ENCODE measurements at places on chromosomes 5 and 9.

- no peak for DNase-seq
Measured at GRCh38 chr9:131422241-131422792, 28.4 kb downstream of the PRRC2B start.

- no peak for DNase-seq
Measured at GRCh38 chr9:113247640-113248039, 26.3 kb downstream of the SLC31A1 start.

DNA sequence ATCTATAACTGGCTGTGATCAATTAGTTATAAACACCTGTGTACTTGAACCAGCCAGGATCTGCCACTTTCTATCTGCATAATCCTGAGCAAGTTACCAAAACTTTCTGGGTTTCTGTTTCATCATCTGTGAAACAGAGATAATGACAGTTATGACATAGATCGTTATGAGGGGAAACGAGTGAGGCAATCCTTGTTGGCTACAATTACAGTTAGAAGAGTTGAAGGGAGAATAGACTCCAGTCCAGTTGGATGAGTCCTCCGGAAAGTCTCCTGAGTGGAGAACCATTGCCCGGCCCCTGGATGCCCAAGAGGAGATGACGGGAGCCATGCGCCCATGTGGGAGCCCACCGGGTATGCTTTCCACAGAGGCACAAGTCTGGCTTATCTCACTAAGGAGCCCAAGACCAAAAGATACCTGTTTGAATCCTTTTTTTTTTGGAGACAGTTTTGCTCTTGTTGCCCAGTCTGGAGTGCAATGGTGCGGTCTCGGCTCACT lies 4.5 kb downstream of the PDE6A start:
- no peak for DNase-seq

- no peak for DNase-seq
Measured at GRCh38 chr9:108224716-108225115, 631.1 kb downstream of the ACTL7B start.

GRCh38 chr5:72280581-72281069 lies 39.4 kb downstream of the MRPS27 start:
- peak; percentile 68 for DNase-seq

DNA sequence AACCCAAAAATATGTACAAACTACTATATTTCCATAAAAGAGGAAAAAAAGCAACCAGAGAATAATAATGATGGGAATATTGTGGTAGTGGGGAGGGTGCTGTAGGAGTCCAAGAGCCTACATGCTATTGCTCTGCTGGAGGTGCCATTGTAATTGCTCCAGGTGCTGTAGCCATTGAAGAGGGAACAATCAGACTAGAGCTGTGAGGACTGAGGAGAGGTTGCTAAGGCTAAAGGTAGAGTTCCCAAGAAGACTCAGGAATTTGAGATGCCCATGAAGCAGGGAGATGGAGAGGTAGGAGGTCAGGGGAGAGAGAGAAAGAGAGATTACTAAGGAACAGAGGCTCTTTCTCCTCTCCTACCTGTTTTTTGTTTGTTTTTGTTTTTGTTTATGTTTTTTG lies 394.0 kb downstream of the DMRTA1 start:
- no peak for DNase-seq

DNA sequence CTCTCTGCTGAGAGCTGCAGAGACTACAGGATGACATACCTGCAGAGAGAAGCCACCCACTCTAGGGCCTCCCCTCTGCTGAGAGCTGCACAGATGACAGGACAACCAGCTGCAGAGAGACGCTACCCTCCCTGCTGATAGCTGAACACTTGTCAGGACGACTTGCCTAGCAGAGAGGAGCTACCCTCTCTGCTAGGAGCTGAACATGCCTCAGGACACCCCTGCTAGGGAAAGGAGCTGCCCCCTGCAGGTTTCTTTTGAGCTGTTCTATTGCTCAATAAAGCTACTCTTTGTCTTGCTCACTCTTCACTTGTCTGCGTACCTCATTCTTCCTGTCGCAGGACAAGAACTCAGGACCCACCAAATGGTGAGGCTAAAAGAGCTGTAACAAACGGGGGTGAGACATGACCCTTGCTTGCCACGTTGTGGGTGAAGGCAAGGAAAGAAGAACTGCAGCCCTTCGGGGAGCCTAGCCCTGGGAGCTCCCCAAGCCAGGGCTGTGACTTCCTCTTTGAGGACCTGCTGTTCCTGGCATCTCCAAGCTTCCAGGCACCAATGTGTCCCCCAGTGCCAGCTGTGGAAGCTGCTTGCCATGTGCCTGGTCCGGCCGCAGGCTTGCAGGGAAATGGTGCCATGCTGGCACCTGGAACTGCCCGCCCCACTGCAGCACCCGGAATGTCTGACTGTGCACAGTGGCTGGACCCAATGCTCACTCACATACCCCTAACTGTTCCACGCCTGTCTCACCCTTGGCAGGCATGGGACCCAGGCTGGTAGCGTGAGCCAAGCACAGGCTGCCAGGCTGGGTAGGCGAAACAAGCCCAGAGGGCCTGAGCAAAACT lies 5.1 kb upstream of the TESK1 start:
- DNase-seq: no peak

DNA sequence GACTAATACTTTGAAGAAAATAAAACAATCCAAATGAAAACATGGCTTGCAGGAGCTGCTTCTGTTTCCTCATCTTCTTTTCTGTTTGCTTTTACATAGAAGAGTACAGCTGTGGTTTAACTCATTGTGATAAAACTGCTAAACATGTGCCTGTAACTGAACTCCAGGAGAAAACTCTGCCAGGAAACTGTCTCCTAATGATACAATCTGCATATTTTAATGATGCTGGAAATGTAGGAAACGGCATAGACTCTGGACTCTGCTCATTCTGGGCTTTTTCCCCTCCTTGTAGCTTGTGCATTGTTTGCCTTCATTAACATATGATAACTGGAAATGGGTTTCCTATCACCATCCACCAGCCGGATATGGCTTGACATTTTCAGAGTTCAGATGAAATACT lies 813.3 kb upstream of the WWC1 start:
- peak; percentile 3 for DNase-seq

GRCh38 chr9:5515261-5515650 lies 4.9 kb downstream of the PDCD1LG2 start:
- DNase-seq: no peak

DNA sequence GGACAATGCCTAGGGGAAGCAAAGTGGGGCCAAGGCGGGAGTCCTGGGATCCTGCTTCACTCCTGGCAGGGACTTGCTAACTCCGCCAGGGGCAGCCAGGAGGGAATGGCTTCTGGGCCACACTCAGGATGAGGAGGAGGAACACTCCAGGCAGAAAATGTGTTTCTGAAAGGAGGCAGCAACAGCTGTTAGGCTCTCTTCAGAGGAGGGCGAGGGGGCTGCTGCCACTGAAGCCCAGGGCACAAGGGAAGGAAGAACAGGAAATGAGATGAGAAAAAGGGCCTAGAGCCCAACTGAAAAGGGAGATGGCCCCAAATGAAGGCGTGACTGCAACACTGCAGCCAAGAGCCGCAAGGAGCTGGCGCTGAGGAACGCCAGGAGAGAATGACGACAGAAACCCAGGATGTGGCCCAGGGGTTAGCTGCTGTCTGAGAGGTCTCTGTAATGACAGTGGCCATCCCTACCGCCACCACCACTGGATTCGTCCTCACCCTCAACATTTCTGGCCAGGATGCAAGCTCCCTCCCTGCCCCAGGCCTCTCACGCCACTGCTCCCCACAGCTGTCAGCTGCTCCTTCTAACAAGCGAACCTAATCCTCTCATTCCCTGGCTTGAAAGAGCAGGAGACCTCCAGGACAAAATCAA lies 15.8 kb downstream of the PSMB7 start:
- peak; percentile 75 for DNase-seq

DNA sequence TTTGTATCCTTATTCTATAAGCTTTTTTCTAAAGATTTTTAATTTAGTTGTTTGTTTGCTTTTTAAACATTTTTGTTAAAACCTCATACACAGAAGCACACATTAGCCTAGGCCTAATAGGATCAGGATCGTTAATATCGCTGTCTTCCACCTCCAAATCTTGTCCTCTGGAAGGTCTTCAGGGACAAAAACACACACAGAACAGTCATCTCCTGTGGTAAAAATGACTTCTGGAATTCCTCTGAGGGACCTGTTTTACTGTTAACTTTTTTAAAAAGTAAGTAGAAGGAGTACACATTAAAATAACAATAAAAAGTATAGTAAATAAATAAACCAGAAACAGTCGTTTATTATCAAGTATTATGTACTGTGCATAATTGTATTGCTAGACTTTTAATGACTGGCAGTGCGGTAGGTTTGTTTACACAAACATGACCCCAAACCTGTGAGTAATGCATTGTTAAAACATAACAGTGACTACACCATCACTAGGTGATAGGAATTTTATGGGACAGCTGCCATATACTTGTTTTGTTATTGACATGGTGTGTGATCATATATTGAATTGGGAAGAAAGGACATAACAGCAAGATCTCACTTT lies 109.6 kb downstream of the ZCCHC7 start:
- DNase-seq: no peak

- peak; percentile 15 for DNase-seq
Measured at GRCh38 chr5:93717162-93717561, 24.2 kb downstream of the POU5F2 start.

- peak; percentile 2 for DNase-seq
Measured at GRCh38 chr5:110865400-110866094, 126.7 kb downstream of the SLC25A46 start.

GRCh38 chr5:147920420-147921030 lies 14.2 kb upstream of the C5orf46 start:
- no peak for DNase-seq

GRCh38 chr5:41748631-41749030 lies 121.6 kb downstream of the OXCT1 start:
- no peak for DNase-seq

DNA sequence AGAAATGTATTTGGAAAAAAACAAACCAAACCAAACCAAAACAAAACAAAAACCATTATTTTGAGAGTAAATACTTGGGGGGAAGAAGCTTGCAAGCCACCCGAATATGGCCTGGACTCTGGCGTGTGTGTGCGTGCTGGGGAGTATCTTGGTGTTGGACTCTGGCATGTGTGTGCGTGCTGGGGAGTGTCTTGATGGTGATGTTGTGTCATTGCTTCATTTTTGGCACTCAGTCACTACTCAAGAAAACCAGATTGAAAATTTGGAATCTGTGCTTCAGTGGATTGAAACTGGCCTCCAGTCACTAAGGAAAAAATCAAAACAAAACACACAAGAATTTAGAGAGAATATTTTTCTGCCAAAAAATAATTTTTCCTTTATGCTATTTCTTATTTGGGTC lies 76.1 kb downstream of the ARRDC3 start:
- peak; percentile 100 for DNase-seq

DNA sequence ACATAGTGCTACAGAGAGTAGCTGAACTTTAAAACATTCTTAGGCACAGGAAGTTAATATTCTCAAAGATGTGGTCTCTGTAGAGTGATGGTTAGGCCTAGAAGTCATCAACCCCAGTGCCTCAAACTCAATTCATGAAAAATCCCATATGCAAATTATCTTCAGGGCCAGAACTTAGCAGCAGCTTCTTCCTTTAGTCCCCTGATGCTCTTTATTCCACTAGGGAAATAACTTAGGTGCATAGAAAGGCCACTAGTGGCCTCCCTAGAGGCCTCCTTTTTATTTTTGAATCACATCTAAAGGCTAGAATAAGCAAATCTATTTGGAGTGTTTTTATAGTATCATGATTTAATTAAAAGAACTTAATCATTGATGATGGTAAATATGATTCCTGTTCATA lies 88.3 kb downstream of the GIN1 start:
- no peak for DNase-seq

DNA sequence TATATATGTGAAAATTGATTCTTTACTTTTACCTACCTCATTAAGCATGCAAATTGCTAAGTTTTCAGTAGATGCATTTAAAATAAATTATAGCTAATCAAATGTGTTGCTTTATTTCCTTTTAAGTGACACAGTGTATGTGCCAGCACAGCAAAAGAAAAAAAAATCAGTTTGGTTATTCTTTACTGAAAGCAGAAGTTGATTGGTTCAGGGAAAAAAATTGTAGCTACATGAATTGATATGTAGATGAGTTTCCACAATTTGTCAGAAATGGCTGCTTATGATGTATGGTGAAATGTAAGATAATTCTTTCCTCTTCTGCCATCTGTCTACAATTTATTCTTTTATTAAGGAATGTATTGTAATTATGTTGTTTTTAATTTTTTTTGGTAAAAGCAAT lies 57.8 kb downstream of the PARP8 start:
- DNase-seq: no peak

DNA sequence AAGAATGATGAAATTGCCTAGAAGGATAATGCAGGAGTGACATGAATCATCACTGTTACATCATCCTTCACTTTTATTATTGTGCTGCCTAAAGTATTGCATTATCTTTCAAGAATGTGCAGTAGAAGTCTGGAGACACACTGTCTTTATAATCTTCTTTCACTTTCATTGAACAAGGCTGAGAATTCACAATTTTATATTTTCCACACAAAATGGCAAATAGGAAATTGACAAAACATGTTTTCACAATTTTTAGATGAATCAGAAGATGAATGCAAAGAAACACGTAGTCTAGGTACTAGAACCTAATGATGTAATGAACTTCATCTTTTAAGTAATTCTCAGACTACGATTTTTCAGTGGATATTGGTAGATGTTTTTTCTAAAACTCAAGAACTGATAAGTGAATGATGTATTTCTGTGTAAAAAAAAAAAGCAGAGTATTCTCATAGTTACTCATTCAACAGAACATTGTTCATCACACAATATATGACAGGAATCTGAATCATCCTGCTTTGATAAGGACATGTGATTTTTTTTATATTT lies 131.5 kb upstream of the GRHPR start:
- DNase-seq: peak; percentile 79

DNA sequence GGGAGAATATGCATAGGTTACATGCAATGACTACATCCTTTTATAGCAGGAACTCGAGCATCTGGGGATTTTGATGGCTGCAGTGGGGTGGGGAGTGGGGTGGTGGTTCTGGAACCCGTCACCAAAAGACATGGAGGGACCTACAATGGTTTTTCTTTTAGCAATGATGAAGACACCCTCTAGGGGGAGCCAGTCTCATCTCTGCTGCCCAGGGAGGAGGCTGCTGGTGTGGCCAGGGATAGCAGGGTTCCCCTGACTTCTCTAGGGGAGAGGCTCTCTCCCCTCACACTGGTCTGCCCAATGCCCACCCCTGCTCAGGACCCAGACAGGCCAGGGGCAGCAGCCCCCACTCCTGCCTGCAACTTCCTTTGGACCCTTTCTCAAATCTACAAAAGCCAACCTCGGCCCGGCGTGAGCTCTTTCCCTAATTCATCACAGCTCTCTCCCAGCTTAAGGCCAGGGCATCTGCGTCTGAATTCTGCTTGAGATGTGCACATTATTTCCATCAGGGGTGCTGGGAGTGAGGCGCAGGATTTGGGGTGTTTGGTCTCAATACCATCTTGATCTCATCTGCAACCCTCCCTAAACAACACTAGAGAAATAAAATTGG lies 73.6 kb upstream of the RETREG1 start:
- peak; percentile 40 for DNase-seq

DNA sequence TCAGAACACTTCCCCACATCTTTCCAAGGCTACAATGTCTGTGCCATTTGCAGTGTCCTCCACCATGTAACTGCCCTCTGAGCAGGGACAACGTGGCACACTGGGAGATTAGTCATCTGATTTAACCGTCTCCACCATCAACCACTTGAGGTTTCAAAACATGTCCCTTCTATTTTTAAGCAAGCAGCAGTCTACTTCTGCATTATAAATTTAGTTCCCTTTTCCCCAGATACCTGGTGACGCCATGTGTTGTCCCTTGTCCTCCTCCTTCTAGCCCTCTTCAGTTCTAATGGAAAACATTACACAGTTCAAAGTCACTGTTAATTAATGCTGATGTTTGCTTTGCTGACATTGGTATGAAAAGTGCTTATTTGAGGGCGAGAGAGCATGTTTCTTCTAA lies 52.8 kb downstream of the ATP10B start:
- no peak for DNase-seq
